Upper lobe of left lung (tissue), 6 donors: ENCODE measurements at places on chromosomes 3 and 15. TPM values are rescaled to one million over a fixed set of nuclear protein-coding genes. Genes with fewer than 3 reads are reported as not detected.

GRCh38 chr3:113245761-113246161 lies 34.4 kb downstream of the BOC start:
- no peak for DNase-seq

GRCh38 chr3:152151216-152151876 lies 117.4 kb upstream of the MBNL1 start:
- DNase-seq, result no peak

CTXN2 gene
- total RNA-seq, result not detected

- DNase-seq, result no peak
Observed at GRCh38 chr3:10574101-10574620, 68.8 kb upstream of the ATP2B2 start.

- no peak for DNase-seq
Observed at GRCh38 chr3:79175870-79176269, 591.9 kb downstream of the ROBO1 start.

ANKRD63 gene
- total RNA-seq, result not detected
